ENCODE measurements at places on chromosomes 4 and X.

GRCh38 chr4:54144661-54145171 is 44.8 kb downstream of the GSX2 start:
- no peak for DNase-seq

- DNase-seq, result no peak
Measured at GRCh38 chr4:173414456-173414855, 15.5 kb upstream of the SCRG1 start.

- no peak for DNase-seq
Measured at GRCh38 chr4:147755561-147756295, 23.8 kb downstream of the ARHGAP10 start.

DNA sequence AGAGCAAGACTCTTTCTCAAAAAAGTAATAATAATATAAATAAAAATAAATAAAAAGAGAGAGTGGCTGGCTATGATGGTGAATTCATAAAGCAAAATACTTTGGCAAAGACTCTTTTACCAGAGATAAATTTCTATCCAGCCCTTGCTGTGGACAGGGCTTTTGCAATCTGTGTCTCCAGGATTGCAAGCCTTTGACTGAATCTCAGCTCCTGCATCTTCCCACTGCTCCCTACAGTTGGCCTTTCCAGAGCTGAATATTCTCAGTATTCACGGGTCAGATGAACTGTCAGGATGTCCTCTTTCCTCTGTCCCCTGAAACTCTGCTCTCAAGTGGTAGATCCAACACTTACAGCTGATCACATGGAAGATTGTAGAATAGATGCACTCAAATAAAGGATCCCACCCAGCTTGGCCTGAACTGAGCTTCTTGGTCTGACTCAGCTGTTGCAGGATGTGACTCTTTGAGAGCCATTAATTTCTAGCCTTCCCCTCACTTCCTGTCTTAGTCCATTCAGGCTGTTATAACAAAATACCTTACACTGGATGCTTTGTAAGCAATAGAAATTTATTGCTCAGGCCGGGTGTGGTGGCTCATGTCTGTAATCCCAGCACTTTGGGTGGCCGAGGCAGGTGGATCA is 123.4 kb upstream of the GUCY1A1 start:
- DNase-seq, result no peak

DNA sequence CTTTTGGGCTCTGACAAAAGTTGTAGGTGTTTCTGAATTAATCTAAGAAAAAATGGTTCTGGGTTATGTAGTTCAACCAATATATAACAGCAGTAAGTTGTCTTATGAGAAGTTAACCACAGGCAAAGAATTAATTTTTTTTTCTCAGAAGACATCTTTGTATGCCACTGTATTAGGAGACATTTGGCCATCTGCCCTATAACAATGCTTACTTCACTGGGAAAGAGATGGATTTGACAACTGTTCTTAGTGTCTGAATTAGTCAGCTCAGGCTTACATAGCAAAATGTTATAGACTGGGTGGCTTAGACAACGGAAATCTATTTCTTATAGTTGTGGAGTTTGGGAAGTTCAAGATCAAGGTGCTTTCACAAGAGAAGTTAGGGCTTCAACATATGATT is 508.1 kb downstream of the STIM2 start:
- DNase-seq, result no peak

DNA sequence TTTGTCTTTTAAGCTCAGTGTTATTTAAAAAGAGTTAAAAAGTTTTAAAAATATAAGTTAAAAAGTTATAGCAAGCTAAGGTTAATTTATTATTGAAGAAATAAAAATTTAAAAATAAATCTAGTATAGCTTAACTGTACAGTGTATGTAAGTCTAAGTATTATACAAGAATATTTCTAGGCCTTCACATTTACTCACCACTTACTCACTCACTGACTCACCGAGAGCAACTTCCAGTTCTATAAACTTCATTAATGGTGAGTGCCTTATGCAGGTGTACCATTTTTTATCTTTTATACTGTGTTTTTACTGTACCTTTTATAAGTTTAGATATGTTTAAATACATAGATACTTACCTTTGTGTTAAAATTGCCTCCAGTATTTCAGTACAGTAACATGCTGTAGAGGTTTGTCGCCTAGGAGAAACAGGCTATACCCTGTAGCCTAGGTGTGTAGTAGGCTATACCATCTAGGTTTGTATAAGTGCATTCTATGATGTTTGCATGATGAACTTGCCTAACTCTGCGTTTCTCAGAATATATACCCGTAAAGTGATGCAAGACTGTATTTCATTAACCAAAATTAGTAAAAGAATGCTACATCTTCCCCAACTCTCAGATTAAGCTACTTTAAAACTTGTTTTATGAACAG is 202.9 kb downstream of the CFAP299 start:
- no peak for DNase-seq

GRCh38 chr4:870951-871350 is 45.0 kb upstream of the CPLX1 start:
- no peak for DNase-seq

- DNase-seq, result no peak
Measured at GRCh38 chr4:127139788-127140286, 492.9 kb upstream of the INTU start.

GRCh38 chrX:24890677-24891076 is 125.1 kb downstream of the ARX start:
- DNase-seq, result no peak

DNA sequence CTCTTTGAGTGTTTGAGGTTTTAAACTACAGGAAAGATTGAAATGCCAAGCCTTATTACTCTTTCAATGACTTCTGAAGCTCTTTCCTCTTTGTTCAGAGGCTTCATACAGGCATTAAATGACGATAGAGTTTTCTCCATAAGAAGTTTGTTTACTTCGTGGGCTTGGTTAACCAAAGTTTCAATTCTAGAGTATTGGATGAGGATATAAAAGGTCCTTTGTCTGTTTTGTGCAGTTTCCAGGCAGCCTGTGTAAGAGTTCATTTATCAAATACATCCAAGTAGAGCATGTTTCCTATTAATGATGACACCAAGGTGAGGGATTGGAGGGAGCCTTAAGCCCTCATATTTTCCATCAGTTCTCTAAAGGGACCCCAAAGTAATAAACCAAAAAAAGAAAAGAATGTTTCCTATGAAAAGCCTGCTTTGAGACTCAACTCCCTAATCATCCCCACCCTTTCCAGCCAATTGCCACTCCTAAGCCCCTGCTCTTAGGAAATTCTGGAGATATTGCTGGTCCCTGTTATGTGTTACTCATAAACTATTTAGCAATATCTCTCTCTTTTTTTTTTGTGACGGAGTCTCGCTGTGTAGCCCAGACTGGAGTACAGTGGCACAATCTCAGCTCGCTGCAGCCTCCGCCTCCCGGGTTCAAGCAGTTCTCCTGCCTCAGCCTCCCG is 106.2 kb upstream of the IL13RA1 start:
- DNase-seq, result no peak

- no peak for DNase-seq
Measured at GRCh38 chr4:75644095-75644494, 13.8 kb upstream of the CDKL2 start.

DNA sequence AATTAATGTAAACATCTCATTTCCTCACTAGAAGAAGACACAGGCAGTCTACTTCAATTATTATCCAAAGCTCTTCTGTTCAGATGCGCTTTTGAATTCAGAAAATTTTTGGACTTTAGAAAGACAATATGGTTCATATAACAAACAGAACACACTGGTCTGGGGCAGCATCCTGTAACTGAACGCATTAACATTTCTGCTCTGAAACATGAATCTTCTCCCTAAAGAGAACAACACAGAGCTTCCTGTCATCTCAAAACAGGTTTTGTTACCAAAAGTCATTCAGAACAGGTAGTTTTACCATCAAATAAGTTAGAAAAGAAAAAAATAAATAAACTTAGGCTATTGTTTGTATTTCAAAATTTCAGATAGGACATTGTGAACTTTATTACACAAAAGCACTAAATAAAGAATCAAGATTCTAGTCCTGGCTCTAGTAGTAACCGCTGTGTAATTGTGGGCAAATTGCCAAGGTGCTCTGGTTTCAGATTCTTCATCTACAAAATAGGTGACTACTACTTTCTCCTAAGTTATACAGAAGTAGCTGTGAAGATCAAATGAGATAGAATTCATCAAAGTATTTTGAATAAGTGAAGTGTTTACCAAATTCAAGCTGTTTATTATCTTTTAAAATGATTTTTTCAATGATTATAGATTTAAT is 252.3 kb upstream of the RASGEF1B start:
- no peak for DNase-seq

GRCh38 chr4:123390846-123391456 is 5.6 kb upstream of the SPRY1 start:
- no peak for DNase-seq

DNA sequence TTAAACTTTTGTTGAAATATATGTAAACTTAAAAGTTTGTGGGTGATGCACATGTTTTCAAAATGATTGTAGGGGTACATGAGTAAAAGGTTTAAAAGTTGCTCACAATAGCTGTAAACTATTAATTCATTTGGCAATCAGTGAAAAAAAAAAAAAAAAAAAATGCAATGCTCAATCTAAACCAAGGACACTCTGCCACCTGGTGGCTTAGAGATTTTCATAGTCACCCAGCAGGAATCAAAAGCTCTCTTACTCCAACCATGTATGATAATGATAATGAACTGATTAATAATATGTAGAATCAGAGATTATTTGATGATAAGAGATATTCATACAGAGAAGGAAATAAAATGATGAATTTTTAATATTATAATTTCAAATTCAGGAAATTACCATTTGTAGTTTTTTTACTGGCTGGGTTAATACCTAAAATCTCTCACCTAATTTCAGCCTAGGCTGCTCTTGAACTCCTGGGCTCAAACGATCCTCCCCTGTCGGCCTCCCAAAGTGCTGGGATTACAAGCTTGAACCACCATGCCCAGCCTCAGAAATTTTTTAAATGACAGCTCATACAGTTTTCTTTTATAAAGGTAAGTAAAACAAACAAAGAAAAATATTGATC is 46.9 kb upstream of the SLC25A4 start:
- no peak for DNase-seq

DNA sequence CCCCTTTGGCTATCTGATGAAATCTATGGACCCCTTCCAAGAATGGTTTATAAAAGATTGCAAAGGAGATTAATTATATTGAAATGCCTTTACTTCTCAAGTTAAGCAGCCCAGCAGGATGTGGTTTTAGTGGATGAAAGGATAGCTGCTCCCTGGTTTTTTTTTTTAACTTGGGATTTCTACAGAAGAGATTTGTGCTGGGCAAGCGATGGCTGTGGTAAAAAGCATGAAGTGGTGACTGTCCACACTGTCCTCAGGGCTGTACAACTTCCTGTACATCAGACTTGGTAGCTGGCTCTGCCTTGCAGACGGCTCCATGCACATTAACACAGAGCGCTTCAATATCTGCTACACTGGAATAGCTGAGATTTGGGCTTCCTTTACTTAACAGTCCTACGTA is 321.7 kb downstream of the DHX15 start:
- no peak for DNase-seq

DNA sequence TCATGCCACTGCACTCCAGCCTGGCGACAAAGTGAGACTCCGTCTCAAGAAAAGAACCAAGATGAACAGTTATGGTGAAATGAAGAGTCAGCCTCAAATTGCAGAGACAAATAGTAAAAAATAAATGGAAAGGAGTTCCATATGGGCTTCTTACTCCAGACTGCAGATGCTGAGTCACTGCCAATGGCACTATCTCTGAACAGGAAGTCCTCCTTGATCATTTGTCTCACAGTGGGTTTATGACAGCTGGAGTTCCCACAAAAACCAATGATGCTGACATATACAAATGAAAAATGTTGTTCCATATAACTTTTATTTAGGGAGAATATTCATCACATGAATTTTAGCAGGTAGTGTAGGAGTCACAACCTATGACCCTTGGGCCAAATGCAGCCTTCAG is 631.6 kb downstream of the PCDH18 start:
- no peak for DNase-seq

DNA sequence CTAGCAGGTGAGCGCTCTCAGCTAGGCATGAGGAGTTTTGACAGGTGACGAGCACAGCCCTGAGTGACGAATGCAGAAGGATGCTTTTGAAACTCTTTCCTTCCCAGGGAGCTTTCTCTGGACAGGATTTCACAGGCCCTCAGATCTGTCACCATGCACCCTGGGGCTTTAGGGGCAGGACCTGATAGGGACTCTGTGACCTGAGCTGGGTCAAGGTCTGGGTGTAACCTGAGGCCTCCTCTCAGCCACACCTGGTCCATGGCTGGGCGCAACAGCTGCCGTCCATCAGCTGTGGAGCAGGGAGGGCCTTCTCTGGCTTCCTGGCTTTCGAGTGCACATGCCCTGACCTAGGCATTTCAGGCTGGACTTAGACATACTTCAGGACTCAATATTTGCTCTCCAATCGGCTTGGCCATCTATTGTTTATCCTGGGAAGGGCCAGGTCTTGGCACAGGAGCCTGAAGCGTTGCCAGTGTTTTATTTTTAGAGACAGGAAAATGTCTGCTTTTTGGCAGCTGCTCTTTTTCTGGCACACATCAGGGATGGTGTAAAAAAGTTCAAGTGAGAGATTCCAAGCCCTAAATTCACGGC is 56.4 kb downstream of the C4orf51 start:
- no peak for DNase-seq

- DNase-seq, result no peak
Measured at GRCh38 chrX:42087960-42088359, 164.6 kb upstream of the CASK start.

DNA sequence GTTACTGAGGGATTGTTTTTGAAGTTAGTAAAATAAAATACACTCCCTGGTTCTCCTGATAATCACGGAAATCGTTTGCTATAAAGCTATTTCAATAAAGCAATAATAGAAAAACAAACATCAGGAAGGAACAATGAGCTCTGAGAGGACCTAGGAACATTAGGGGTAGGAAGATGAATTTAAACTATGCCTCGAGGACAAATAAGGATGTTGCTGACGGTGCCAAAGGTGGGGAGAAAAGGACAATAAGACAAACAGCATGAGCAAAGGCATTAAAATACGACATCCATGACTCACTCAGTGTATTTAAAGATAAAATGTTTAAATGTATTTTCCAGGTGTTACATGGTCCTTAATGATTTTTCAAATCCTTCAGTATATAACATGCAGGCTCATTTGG is 110.3 kb downstream of the MTNR1A start:
- no peak for DNase-seq

DNA sequence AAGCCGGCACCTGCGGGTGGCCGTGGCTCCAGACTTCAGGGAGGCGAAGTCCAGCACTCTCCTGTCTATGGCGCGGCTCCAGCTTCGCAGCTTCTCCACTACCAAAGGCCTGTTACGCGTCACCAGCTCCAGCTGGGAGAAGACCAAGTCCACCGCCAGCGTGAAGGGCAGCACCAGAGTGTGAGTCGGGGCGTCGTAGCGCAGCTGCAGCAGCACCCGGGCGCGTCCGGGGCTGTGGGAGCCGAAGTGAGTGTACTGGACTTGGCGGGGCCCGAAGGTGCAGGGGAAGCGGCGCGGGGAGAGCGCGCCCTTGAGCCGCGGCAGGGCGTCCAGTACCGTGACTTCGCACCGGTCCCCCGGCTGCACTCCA is 444 bp downstream of the FREM3 start:
- no peak for DNase-seq

DNA sequence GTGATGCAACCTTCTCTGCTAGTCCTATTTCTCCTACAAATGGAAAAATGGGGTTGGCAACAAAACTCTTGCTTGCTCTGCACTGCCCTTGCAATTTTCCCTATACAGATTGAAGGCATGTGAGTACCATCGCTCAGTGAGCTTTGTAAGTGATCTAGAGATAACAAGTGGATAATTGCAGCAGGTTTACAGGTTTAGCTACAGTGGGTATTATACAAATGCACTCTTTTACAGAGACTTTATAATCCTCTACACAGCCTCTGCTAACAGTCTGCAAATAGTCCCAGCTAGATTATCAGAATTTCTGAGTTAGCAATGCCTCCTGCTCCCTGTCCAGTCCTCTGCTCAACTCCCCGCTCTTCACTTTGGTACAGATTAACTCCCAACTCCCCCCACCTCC is 11.1 kb downstream of the LEF1 start:
- no peak for DNase-seq

GRCh38 chr4:100188829-100189228 is 1.4 kb downstream of the DDIT4L start:
- DNase-seq, result no peak

Measured in K562 (cell line).